ENCODE measurements at places on chromosomes 7 and 10.

DNA sequence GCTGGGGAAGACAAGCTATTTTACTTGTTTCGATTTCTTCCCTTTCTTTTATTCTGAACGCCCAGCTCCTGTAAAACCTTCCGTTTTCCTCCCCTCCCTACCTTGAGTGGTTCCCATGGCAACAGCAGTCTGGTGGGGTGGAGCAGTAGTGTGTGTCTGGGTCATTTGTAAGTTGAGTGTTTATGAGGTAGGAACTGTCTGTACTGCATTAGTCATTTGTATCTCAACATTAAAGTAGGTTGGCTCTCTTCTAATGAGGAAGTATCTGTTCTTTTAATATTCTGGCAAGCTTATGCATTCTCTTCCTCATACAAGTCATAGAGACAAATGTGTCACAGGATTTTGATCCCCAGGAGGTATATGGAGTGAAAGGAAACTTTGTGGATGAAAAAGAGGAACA is 85.3 kb upstream of the CCDC6 start:
- DNase-seq, result no peak

DNA sequence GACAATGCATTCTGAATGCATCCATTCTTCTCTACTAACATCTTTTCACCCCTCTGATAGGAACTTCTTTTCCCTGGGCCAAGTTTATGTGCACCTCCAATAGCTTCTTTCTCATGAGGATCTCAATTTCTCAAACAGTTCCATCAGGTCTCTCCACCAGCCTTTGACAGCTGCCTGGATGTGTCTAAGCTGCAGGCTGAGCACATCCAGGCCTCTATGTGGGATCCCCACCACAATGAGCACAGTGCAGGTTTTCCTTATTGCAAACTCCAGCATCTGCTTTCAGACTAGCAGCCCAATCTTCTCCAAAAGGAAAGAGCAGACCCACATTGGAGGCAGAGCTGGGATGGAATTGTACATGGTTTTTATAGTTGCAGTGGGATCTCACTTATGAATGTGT is 145.3 kb upstream of the TBX20 start:
- DNase-seq, result no peak

- no peak for DNase-seq
Measured at GRCh38 chr10:120810298-120810697, 40.9 kb upstream of the WDR11 start.

DNA sequence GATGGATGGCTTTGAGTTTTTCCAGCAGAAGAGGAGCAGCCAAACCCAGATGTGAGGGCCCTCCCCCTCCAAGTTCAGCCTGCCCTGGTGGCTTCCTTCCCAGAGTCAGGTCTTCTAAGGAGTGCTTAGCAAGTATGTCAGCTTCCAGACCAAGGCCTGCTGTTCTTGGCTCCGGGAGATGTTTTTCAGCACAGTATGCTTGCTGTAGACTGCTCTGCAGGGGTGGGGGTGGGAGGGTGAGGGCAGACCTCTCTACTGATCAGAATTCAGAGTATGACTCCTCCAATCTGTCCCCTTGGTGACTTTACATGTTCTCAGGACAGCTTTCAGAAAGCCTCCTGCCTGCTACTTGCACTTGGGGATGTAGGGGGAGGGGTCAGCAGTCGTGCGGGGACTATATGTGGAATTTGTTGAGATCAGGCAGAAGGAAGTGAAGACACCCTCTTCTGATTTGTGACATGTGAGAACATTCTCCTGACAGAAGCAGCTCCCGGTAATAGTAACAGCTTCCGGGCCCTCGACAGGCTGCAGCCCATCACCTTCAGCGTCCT is 516.4 kb upstream of the ZMIZ1 start:
- DNase-seq, result no peak

- no peak for DNase-seq
Measured at GRCh38 chr7:103073989-103074518, 542 bp downstream of the FBXL13 start.

DNA sequence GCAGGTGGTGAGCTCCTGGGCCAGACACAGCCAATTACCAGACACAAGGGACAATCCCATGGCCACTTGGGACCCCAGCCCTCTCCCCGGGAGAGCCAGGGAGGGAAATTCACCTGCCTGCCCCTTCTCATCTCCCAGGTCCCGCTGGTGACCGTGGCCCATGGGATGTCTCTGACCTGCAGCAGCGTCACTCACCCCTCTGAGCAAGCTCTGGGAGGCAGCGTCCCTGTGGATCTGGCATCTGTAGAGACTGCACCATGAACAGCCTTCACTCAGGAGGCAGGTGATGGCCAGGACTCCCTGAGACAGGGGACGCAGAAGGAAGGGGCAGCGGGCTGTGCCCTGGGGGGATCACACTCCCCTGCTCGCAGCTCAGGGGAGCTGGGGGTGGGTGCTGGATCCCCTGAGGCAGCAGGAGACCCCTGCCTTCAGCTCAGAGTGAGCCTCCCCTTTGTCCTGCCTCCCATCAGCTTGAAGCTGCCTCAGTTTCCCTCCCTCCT is 90.8 kb downstream of the FOXL3 start:
- DNase-seq, result no peak

DNA sequence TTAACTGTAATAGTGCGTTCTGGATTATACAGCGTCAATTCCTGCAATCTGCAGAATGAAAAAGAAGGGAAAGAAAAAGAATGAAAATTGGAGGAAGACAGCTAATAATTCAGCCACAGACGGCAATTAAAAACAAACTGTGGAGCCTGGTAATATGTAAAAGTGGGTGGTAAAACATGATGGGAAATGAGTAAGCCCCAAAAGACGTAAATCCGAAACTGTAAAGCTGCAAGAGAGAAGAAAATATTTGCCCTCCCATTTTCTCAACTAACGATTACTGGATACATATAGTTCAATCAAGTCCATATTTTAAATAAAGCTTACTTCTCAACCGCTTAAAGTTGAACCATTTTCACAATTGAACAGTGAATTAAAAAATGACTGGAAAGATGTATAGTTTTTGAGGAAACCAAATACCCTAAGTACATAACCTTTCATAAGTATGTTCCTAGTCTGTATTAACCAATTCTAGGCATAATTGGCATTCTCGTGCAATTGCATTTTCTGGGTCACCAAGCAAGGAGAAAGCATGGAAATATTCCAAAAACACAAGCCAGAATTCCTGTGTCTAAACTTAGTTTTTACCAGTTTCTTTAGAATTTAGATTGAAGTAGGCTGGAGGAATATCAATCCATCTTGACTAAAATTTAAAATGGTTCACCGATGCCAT is 44.8 kb downstream of the MALSU1 start:
- DNase-seq, result no peak

DNA sequence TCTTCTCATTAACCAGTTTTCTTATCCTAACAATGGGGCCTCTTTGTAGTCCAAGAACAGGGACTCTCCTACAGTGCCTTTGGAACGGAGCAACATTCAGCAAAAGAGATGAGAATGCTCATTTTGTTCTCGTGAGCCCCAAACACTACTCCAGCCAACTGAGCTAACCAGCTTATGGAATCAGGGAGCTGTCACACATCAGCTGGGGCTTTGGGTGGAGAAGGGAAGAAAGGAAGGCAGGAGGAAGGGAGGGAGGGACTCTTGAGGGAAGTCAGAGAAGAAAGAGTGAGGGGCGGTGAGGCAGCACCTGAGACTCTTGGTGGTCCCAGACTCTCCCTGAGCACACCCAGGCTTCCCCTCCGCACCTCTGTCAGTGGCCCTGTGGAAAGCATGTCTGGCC is 123.1 kb downstream of the CLEC2L start:
- DNase-seq, result no peak

DNA sequence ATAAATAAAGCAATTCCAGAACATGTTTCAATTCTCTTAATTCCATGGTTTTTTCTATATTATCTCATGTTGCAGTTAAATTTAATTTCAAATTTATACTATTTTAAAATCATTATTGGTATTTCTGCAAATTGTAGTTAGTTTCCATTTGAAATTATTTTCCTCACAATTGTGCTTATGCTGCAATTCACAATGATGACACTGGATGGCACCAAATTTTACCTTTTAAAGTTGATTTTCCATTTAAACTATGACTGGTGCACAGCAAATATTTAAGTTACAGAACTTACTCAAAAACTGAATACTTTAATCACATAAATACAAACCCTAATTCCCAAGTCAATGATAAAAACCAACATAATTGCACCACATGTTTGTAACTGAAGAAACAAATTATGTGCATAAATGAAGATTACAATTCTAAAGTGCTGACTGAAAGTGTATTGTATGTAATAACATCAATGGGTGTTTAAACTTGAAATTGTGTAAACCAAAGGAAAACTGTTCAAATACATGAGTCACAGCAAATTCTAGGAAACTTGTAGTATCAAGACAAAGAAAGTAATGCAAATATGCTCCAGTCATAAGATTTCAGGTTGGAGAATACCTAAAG is 75.3 kb upstream of the AASS start:
- no peak for DNase-seq

DNA sequence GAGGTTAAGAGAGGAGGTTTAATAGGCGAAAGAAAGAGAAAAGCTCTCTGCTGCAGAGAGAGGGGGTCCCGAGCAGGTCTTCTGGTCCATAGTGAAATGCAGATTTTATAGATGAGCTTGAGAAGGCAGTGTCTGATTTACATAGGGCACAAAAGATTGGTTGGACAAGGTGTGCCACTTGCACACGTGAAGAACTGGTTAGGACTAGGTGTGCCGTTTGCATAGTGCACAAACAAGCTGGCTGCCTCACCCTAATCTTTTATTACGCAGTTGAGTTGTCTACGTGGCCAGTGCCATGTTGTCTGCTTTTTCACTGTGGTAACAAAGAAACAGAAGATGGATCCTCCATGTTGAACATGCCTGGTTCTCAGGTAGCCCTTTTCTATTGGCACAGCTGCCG is 82.6 kb downstream of the AMPH start:
- DNase-seq, result no peak

DNA sequence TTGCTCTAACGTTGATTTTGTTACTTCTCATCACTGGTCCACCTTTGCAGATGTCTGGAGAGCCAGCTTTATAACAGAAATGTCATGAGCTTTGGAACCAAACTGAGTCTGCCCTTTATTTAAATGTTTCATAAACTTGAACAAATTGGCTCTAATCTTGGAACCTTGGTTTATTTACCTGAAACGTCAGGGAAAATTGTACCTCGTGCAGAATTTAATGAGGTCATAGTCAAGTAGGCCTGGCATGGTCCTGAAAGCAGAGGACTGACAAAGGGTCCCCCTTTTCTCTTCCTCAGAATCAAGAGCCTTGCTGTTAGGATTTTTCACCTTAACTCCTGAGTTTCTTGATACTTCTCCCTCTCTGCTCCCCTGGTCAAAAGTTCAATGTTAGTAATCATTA is 828.0 kb downstream of the GRID1 start:
- no peak for DNase-seq

DNA sequence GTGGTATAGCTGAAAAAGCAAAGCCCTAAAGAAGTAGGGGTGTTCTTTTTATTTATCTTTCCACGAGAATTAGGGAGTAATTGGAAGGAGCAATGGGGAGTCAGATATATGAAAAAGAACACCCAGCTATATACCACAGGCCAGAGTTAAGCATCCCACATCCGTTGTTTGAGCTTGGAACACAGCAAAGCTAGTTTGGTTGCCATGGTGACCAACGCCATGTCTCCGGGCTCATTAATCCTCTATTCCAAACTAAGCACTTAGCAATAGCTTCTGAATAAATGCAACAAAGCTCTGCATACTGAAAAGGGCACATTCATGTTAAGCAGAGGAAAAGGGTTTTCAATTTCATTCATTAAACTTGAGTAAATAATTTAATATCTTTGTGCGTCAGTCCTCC is 23.5 kb downstream of the ASB4 start:
- no peak for DNase-seq

DNA sequence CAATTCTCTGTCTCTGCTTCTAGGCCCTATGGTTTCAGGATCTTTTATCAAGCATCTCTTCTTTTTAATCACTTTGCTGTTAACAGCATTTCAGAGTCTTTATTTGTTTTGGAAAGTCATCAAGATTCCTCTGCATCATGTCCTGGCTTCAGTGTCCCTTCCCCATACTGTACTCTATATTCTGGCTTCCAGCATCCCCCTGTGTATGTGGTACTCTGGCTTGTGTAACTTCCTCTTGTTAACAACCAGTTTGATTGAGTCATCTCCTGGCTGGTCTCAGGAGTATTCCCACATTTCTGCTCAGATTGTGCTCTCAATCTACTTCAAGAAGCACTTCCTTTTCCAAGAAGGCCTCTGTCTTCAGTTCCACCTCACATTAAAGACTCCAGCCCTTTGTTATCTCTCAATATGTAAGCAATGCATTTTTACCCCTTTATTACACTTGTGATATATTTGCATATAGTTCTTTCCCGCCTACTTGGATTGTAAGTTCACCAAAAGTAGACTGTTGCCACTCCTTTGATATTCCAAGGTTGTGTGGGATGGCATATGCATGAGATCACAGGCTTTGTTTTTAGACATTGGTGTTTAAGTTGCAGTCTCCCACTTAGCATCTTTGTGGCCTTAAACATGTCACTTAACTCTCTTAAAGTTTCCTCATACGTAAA is 15.1 kb upstream of the ATE1 start:
- DNase-seq, result no peak

All from T follicular helper cell (primary cell).